Fibroblast of the aortic adventitia (primary cell): ENCODE measurements at places on chromosomes 13 and 19. TPM values are rescaled to one million over a fixed set of nuclear protein-coding genes. Genes with fewer than 3 reads are reported as not detected.

CD22 gene
- total RNA-seq = not detected in 2 replicates

PLVAP gene
- 0.09 TPM in 1 of 2 replicates, not detected in the other for total RNA-seq

WDR88 gene
- not detected in 2 replicates for total RNA-seq

ZNF541 gene
- total RNA-seq = 0.27 and 0.41 TPM in 2 replicates

SLC27A1 gene
- total RNA-seq = 11.4 and 42.0 TPM in 2 replicates

MBD3L2 gene
- total RNA-seq = not detected in 2 replicates

CYSLTR2 gene
- not detected in 2 replicates for total RNA-seq

CDC16 gene
- 60.6 and 81.3 TPM in 2 replicates for total RNA-seq

CLN5 gene
- total RNA-seq = 40.0 and 46.7 TPM in 2 replicates
